ENCODE measurements at places on chromosomes 2 and 18. TPM values are rescaled to one million over a fixed set of nuclear protein-coding genes. Genes with fewer than 3 reads are reported as not detected.

Gene TBR1
- total RNA-seq, result not detected

Gene SERPINB11
- not detected for total RNA-seq

Gene DOCK10
- 82.3 TPM for total RNA-seq

Gene ARID5A
- total RNA-seq, result 21.6 TPM

Gene UGT1A3
- not detected for total RNA-seq

Gene C2orf78
- total RNA-seq, result not detected

Gene CCDC141
- not detected for total RNA-seq

Gene CDK15
- 4.7 TPM for total RNA-seq

Gene LYG1
- total RNA-seq, result 0.32 TPM

Gene ADD2
- 0.32 TPM for total RNA-seq

Gene MAP3K2
- total RNA-seq, result 73.5 TPM

Gene SIX3
- total RNA-seq, result not detected

Gene TRIP12
- total RNA-seq, result 238 TPM

Gene TMEM37
- total RNA-seq, result not detected

Gene ALPP
- total RNA-seq, result not detected

Gene KCNJ13
- not detected for total RNA-seq

All from hair follicle dermal papilla cell (primary cell).